ENCODE measurements at places on chromosomes 2 and 18.
A peak's percentile ranks its signal among the peaks of the same experiment; 100 is the strongest.

DNA sequence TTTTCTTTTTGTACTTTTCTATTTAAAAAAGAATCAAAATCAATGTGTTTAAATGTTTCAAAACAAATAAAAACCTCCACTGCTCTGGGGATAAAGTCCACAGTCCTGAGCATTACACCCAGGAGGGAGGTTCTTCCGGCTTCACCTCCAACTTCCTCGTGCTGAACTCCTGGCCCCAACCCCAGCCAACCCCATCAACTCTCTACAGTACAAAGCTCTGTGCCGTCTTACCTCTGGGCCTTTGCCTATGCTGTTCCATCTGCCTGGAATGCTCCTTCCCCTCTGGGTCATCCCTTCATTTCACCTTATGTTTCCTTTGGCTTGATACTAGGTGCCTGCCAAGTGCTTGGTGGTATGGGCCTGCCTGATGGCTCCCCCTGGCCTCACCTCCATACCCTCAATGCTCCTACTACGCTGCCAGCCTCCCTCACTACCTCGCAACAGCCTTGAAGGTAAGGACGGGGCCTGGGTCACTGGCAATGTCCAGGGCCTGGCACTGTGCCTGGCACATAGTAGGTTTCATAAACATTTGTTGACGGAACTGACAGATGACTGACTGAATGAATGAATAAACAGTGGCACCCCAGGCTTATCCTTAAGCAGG lies 28.8 kb downstream of the SDC1 start:
- DNase-seq, result no peak

DNA sequence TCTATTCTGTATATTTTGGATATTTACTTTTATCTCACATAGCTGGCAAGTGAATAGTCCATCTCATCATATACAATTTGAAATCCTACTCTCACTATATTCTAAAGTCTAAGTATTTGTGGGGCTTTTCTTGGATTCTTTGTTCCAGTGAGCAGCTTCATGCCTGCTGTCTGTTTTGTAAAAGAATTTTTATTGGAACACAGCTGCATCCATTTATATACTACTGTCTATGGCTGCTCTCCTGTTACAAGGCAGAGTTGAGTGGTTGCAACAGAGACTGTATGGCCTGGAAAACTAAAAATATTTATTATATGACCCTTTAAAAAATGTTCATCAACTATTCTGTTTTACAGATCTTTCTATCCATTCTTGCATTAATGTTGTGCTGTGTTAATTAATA lies 193.3 kb upstream of the KLHL14 start:
- no peak for DNase-seq

- no peak for DNase-seq
Measured at GRCh38 chr18:9337873-9338272, 3.3 kb downstream of the TWSG1 start.

DNA sequence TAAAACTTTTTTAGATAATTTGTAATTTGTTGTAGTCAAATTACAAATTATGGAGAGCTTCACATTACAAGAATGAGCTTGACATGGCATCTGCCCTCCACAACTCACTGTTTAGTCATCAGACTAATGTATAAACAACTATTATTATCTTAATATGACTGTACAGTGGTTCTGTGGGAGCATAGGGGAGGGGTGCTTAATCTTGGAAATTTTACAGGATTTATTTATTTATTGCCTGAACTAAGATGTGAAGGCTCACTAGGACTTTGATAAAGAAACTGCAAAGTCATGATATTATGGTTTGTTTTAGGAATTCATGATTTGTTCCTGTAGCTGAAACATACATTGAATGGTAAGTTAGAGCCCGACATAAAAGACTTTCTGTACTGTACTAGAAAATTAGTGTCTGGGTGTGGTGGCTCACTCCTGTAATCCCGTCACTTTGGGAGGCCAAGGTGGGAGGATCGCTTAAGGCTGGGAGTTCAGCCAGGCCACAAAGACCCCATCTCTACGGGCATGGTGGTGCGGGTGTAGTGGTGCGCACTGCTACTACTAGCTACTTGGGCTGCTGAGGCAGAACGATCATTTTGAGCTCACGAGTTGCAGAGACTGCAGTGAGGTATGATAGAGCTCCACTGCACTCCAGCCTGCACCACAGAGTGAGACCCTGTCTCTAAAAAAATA lies 2.1 kb downstream of the MARCHF7 start:
- DNase-seq, result no peak

DNA sequence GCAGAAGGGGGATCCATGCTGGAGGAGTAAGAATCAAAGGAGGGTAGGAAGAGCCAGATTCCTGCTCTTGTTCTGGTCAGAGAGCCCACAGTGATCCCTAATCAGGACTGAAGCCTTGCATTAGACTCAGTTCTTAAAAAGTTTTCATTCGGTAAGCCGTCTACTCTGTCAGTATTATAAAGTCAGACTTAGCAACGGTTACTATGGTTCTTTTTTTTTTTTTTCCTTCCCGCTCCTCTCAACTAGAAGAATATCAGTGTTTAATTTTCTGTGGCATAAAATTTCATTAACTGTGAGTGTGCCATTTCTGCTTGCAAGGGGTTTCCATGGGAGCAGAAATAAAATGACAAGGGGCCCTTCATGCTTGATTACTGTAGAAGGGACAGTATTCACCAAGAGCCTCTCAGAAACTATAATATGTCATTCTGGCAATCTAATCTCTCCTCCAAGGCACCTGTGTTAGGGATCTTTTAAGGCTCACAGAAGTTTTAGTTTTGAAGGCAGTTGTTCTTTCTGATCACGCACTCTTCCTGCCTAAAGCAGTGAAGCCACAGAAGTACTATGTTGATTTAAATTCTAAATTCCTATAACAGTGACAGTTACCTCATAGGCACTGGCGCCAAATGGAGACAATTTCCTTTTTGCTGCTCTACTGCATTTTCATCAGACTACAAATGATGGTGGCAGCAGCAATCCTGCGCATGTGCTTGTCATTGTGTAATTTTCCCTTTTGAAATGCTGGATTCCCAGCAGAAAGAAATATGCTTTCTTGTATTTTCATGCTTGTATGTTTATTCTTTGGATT lies 57.0 kb downstream of the OSBPL6 start:
- no peak for DNase-seq

GRCh38 chr18:38481576-38481975 lies 916.0 kb upstream of the CELF4 start:
- peak; percentile 78 for DNase-seq

DNA sequence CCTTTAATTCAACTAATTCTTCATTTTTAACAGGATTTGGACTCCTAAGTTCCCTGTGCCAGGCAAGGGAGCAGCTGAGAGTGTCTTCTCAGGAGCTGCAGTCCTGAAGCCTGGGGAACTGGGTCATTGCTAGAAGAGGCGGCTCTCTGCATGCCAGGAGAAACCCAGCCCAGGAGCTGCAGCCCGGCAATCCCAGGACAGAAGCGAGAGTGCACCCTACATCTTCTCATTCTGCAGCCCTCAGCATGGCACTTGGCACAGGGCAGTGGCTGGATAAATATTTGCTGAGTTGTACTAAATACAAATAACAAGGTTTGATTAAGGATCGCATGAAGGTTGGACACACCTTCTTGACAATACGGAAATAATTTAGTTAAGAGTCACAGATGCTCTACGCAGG lies 244.9 kb upstream of the PXDN start:
- no peak for DNase-seq

DNA sequence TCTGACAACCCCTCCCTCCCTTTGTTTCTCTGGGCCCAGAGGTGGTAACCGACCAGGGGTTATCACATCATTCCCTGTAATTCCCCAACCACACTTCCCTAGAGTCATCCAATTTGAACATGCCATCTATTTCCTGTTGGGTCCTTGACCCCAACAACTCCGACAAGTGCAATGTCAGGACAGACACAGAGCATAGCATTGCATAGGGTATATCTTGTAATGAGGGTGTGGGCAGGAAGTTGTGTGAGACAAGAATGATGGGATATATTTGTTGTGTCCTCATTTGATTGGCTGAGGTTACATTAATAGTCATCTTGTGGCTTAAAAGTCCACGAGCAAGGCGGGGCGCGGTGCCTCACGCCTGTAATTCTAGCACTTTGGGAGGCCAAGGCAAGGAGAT lies 33.4 kb upstream of the CNOT11 start:
- no peak for DNase-seq

DNA sequence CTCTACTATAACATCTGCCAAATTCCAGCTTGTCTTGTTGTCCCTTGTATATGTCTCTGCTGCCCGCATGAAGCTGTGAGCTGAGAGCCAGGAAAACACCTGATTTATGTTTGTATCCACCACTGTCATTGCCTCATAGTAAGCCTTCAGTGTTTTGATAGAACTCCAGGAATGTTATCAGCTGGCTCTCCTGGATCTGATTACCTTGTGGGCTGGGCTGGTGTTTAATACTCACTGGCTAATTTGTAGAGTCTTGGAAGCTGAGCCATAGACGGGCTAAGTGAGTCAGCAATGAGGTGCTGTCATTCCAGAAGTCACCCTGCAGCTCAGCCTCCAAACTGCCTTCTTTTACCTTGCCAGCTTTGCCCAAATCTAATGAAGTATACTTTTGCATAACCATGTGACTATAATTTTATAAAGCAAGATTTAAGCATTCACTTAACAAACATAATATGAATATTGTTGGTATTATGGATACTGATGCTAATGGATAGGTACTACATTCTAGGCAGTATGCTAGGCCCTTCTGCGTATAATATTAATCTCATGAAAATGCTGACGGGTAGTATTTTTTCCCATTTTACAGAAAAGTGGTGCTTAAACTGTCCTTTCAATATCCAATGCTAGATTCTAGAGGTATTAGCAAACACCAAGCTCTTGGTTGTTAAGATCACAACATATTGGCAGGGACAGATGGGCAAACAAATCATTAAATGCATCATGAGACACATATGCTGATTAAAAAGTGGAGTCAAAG lies 62.7 kb upstream of the GATA6 start:
- DNase-seq, result no peak

GRCh38 chr2:205500951-205501350 lies 181.3 kb upstream of the NRP2 start:
- DNase-seq, result no peak

- no peak for DNase-seq
Measured at GRCh38 chr2:159409116-159409800, 122.8 kb upstream of the WDSUB1 start.

- no peak for DNase-seq
Measured at GRCh38 chr2:47893771-47894170, 12.5 kb downstream of the FBXO11 start.

- DNase-seq, result no peak
Measured at GRCh38 chr18:36467614-36468013, 170.1 kb downstream of the FHOD3 start.

DNA sequence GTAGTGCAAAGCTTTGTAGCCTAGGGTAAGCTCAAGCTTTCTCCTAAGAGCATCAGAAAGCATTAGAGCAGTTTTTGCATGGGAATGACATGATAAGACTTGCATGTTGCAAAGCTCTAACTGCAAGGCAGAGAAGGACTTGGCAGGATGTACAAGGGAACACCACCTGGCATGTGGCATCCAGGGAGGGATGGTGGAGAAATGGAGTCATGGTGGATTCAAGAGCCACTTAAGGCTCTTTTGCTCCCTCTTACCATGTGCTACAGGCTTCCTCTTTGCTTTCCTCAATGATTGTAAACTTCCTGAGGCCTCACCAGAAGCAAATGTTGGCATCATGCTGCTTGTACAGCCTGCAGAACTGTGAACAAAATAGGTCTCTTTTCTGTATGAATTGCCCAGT lies 266.0 kb downstream of the GLI2 start:
- no peak for DNase-seq

- no peak for DNase-seq
Measured at GRCh38 chr2:223647258-223647952, 45.2 kb upstream of the SCG2 start.

DNA sequence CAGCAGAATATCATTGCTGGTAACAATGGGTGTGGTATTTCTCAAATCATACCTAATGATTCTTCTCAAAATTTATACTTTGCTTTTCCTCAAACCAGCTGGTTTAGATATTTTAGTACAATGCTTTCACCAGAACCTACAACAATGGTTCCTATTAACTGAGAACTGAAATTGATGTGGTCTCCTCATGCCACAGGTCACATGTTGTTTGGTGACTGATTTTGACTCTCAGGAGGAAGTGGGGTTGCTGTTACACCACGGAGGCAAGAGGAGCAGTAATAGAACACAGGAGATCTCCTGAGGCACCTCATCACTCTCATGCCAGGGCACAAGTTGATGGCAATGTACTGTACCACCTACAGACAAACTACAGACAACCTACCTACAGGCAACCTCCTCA lies 3.0 kb upstream of the CEP68 start:
- peak; percentile 72 for DNase-seq

GRCh38 chr2:100405403-100406119 lies 11.9 kb downstream of the CHST10 start:
- no peak for DNase-seq

DNA sequence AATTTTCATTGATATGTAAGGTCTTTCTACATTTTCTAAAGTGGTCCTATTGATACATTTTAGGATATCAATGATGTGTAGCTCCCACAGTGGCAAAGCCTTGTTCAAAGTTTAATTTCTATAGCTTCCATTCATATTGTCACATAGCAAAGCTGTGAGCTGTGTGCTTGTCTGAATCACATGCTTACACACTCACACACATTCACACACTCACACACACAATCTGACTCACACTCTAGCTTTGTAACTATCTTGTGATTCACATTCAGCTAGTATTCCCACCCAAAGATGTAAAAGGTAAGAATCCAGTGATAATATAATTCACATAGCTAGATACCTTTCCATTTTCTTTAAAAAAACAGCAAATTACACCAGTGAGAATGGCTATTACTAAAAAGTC lies 58.7 kb downstream of the MAPRE2 start:
- DNase-seq, result no peak

DNA sequence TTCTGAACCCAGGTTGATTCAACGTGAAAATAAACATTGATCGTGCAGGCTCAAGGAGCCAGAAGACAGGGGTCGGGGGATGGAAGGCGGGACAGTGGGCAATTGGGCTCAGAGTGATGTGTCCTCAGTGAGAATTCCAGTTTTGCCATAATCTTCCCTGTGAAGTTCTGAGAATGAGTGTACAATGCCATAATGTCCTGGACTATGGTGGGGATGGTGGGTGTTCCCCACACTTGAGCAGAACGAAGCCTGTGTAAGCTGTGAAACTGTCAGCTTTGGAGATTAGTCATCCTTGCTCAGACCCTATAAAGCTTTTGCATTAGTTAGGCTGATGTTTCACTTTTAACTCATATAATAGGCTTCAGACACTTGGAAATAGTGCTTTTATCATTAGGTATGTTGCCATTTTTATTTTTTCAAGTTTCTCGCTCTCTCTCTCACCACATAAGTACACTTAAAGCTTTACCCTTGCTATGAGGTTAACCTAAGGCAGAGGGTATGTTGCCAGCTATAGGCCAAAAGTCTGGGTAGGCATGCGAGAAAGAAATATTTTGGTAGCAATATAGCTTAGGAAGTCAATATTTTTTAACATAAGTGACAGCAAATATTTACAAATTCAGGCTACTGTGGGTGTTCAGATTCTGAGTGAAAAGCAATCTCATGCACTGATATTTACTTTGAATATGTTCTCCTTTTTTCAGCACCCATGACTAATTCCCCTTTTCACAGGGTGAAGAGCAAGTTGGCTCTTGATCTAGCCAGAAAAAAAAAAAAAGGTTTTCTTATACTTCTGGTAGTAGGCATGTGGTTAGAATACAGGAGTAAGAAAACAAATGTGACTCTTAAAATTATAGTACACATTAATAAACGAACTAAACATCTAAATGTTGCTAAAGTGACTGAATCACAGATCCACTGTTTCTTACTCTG lies 47.2 kb downstream of the CDC42EP3 start:
- DNase-seq, result no peak
